Activated T-helper 1 cell treated with anti-CD3 and anti-CD28 coated beads, Interleukin-12 subunit alpha, Interleukin-12 subunit beta, Interleukin-2, Interleukin-4 antibody, amounts not matched to agents 30 ng/mL and 10 ng/mL and 1 ng/mL, durations not matched to agents 14 hours and 24 hours and 36 hours (primary cell): ENCODE measurements at places on chromosomes 3 and 15.

GRCh38 chr15:81410318-81410753, 36.3 kb upstream of the TMC3 start:
- H3K4me3 ChIP-seq, result no peak overlapping the region
- no peak overlapping the region for H3K27ac ChIP-seq
- DNase-seq, result peak; percentile 19
- peaks cover 21% of the 10 kb centered on the region for H3K27me3 ChIP-seq
- no peaks in the 10 kb centered on the region for H3K36me3 ChIP-seq

- no peak for DNase-seq
- H3K36me3 ChIP-seq, result no peaks in the 10 kb centered on the region
- no peaks in the 10 kb centered on the region for H3K4me1 ChIP-seq
- no peaks in the 10 kb centered on the region for H3K27me3 ChIP-seq
- no peak overlapping the region for H3K27ac ChIP-seq
Measured at GRCh38 chr3:174355505-174355904, 503.6 kb upstream of the NAALADL2 start.

GRCh38 chr3:49790626-49791411, 4.5 kb upstream of the IP6K1 start:
- no peak overlapping the region for H3K27ac ChIP-seq
- peaks cover 15% of the 10 kb centered on the region for H3K4me1 ChIP-seq
- H3K4me3 ChIP-seq, result no peak overlapping the region
- no peaks in the 10 kb centered on the region for H3K36me3 ChIP-seq
- no peak for DNase-seq

DNA sequence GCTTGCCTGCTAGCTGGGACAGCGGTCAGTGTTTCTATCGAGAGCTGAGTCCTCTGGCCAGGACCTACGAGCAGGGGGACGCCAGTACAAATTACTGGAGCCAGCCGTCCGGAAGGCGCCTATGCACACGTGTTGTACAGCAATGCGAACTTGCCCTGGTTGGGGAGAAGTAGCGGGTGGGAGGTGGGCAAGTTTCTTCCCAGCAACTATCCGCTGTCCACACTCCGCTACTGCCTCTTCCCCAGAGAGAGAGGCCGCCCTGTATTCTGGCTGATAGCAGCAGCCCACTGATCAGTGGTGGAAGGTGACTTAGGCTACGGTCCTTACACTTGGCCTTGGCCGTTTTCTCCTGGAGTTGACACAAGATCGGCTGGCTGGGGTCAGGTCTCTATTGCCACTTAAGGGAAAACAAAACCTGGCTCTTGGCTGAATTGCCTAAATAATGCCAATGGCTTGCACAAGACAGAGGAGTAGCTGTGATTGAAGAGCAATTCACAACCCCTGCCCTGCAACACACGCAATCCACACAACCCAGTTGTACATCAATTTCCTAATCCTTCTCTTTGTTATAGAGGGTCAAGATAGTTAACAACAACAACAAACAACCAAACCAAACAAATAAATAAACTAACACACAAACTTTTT, 12.8 kb upstream of the SHC4 start:
- H3K36me3 ChIP-seq, result no peaks in the 10 kb centered on the region
- H3K4me1 ChIP-seq, result peaks cover 11% of the 10 kb centered on the region
- DNase-seq, result no peak
- H3K27ac ChIP-seq, result no peak overlapping the region
- H3K4me3 ChIP-seq, result peak overlapping the region; percentile 38
- H3K27me3 ChIP-seq, result no peaks in the 10 kb centered on the region

DNA sequence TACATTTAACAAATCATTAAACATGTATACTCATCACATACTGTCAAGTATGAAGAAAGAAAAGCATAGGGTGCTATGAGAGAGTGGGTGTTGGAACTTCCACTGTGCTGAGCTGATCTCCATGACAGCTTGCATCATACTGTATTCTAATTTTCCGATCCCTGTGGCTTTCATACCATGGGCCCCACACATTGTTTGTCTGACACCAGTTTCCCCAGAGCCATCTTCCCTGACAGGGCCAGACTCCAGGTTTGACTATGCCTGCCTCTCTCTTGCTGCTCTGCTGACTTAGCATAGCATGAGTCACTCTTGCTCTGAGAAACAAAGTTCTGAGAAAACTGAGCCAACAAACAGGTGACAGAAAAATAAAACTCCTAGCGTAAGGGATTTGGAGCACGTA, 37.0 kb upstream of the CASR start:
- peaks cover 23% of the 10 kb centered on the region for H3K4me1 ChIP-seq
- H3K36me3 ChIP-seq, result peaks cover 6% of the 10 kb centered on the region
- H3K27me3 ChIP-seq, result peaks cover 2% of the 10 kb centered on the region
- peak overlapping the region; percentile 69 for H3K27ac ChIP-seq

- no peak for DNase-seq
- no peaks in the 10 kb centered on the region for H3K27me3 ChIP-seq
- no peak overlapping the region for H3K4me3 ChIP-seq
- H3K36me3 ChIP-seq, result peaks cover 8% of the 10 kb centered on the region
- no peaks in the 10 kb centered on the region for H3K4me1 ChIP-seq
Measured at GRCh38 chr15:60416484-60416883, 18.7 kb upstream of the ANXA2 start.

GRCh38 chr3:115239717-115240116, 92.6 kb upstream of the ZBTB20 start:
- no peaks in the 10 kb centered on the region for H3K36me3 ChIP-seq
- no peak for DNase-seq
- H3K27ac ChIP-seq, result no peak overlapping the region
- H3K4me1 ChIP-seq, result no peaks in the 10 kb centered on the region
- no peak overlapping the region for H3K4me3 ChIP-seq
